Cortex of kidney (tissue), 1 donor: ENCODE measurements at places on chromosomes 7 and 10.

- no peak for DNase-seq
Observed at GRCh38 chr7:34838329-34838728, 180.3 kb downstream of the NPSR1 start.

DNA sequence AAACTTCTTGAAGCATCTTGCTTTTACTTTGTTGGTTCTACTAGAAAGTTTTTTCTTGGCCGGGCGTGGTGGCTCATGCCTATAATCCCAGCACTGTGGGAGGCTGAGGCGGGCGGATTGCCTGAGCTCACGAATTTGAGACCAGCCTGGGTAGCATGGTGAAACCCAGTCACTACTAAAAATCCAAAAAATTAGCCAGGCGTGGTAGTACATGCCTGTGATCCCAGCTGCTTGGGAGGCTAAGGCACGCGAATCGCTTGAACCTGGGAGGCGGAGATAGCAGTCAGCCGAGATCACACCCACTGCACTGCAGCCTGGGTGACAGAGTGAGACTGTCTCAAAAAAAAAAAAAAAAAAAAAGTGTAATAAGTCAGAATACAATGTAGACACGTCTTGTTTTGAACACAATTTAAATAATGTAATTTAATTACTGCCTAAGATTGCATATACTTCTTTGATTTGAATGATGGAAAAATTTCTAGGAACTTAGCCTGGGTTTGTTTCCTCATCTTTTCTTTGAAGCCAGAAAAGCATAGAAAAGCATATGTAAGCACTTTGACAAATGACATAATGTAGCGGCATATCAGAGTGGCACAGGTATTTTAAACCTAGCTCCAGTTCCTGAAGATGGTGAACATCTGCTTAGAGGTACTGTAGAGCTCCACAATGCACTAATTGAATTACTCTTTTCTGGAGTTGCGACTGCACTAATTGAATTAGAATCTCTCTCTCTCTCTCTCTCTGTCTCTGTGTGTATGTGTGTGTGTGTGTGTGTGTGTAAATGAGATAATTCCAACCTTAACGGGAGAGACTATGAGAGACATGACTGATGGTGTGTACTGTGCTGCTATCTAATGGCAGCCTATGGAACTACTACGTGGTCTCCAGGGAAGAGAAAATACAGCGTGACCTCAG is 87.8 kb downstream of the BTRC start:
- no peak for DNase-seq

DNA sequence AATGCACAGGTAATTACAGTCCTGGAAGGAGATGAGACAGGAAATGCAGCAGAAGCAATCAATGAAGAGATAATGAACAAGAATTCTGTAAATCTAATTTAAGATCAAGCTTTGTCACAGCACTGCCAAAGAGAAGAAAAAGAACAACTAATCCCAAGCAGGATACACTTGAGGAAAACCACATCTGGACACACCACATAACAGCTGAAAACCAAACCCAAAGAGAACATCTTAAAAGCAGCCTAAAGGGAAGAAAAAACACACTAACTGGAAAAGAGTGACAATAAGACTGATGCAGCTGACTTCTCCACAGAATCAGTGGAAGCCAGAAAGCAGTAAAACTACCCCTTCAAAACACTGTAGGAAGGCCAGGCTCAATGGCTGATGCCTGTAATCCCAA is 10.2 kb downstream of the CYTH3 start:
- DNase-seq: no peak

DNA sequence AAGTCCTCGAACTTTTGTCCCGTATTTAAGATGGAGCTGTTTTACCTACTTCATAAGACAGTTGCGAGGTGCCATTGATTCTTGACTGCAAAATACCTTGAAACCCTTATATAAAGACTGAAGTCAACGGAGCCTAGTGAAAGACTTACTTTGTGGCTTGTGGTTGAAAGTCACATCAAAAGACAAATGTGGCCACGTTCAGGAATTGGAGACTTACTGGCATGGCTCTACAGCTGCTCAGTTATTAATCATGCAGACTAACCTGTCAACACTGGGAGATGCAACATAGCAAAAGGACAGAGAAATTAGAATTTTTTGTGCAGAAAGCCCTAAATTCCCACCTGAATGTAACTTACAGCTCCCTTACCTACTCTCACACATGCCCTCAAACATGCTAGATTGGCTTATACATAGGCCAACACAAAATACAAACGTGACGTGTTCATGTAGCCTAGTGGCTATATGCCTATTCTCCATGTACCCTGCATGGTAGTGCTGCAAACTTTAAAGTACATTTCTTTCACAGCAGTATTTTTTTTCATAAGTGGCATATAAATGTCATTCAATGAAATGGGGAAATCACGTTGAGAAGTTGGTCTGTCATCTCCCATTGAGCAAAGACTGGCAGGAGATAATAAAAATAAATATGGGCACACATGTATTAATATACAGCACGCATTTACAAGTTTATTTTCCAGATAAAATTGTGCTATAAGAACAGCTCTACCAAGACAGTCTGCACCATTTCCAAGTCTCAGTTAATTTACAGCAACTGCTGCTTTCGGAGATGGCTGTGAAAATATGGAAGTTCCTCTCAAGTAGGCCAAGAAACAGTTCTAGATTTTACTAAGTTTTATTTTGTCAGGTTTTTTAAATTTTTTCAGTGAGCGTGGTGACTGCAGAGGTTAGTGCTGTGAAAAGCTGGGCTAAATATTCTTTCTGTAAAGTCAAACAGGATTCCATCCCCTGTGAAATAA is 170.4 kb upstream of the C7orf33 start:
- no peak for DNase-seq

GRCh38 chr10:90591629-90592028 is 266.2 kb downstream of the HTR7 start:
- DNase-seq: no peak

DNA sequence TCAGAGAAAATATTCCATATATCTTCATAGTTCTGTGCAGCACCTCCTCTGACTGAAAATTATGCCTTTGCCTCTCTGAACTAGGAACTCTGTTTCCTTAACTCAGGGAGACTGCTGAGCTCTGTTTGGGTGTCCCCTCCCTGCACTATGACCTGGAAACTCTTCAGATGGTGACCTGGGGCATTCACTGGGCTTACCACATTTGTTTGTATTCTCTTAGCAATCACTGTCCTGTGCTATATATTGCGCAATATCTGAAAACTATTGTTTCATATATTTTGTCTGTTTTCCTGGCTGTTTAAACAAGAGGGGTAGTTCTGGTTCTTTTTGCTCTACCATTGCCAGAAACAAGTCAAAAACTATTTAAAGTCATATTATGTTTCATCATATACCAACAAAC is 181.8 kb upstream of the KIAA1217 start:
- no peak for DNase-seq
